ENCODE measurements at places on chromosomes 6 and 20.

- no peak for DNase-seq
Observed at GRCh38 chr6:70839286-70840266, 117.3 kb downstream of the B3GAT2 start.

GRCh38 chr20:38350879-38351775 lies 4.8 kb downstream of the LBP start:
- no peak for DNase-seq

GRCh38 chr6:113489952-113490746 lies 367.0 kb upstream of the MARCKS start:
- DNase-seq = no peak

- DNase-seq = peak; percentile 34
Observed at GRCh38 chr20:62219992-62220665, at the start of gene HRH3. TSS of gene HRH3 (minus strand) at chr20:62220278. CDS start at chr20:62219970, 308 bp downstream.

DNA sequence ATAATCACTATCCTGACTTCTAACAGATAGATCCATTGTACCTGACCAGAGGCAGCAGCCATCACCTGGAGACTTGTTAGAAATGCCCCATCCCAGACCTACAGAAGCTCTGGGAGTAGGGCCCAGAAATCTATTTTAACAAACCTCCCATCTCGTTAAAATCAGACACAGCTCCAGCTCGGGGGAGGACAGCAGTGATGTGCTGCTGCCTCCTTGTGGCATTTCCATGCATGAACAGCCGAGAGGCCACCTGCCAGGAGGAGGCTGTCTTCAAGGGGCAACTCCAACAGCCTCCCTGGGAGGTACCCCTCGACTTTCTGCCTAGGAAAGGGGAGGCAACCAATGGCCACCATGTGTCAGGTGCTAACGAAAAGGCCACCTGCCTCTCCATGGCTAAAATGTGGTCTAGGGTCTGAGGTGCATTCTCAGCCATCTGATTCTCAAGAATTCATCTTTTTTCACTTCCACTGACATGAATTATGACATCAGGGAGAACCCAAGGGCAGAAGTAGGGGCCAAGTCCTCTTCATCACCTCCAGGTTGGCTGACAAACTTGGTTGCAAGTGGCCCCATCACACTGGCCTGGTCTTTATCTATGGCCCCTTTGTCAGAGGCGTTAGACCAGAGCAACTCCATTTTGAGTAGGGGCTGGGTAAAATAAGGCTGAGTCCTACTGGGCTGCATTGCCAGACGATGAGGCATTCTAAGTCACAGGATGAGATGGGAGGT lies 12.2 kb upstream of the KCNK15 start:
- DNase-seq = peak; percentile 69

DNA sequence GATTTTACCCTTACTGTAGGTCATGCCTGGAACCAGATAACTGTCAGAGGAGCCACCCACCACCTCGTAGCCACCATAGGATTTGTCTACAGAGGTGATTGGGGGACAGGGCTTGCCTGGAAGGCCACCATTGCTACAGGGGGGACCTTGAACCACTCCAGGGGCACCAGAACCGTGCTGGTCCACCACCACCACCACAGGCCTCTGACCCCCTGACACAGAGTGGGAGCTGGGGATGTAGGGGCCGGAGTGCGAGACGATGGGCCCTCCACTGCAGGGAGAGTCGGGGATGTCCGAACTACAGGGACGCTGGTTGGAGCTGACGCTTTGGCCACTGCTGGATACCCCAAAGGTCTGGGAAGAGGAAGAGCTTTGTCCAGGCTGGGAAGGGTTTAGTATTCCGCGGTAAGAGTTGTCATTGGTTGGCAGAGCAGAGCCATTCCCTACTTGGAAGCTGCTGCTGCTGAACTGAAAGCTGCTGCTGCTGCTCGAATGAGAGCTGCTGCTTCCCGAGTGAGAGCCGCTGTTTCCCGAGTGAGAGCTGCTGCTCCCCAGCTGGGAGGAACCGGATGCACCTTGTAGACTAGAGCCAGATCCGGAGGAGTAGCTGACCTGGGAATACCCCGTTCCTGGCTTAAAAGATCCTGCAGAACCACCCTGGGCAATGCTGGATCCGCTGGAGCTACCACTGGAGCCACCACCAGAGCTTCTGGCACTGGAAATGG lies 2.2 kb downstream of the PSORS1C1 start:
- DNase-seq = no peak

GRCh38 chr6:130978660-130979396 lies 84.2 kb downstream of the EPB41L2 start:
- DNase-seq = no peak

GRCh38 chr6:134642279-134642678 lies 307.6 kb downstream of the ALDH8A1 start:
- no peak for DNase-seq
